ENCODE measurements at places on chromosomes 13 and 19.

DNA sequence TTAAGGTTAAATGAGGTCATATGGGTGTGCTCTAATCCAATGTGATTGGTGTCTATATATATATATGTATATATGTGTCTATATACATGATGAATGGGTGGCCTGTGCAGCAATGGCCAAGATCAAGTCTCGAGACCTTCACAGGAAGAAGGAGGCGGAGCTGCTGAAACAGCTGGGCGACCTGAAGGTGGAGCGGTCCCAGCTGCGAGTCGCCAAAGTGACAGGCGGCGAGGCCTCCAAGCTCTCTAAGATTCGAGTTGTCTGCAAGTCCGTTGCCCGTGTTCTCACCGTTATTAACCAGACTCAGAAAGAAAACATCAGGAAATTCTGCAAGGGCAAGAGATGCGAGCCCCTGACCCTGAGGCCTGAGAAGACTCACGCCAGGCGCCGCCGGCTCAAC is 109.8 kb downstream of the EFNB2 start:
- no peak for DNase-seq

- DNase-seq: no peak
These were observed 3.1 kb downstream of the SLC25A15 start for GRCh38 chr13:40792284-40793051.

- DNase-seq: no peak
These were observed 17.3 kb downstream of the CKM start for GRCh38 chr19:45305421-45305820.

DNA sequence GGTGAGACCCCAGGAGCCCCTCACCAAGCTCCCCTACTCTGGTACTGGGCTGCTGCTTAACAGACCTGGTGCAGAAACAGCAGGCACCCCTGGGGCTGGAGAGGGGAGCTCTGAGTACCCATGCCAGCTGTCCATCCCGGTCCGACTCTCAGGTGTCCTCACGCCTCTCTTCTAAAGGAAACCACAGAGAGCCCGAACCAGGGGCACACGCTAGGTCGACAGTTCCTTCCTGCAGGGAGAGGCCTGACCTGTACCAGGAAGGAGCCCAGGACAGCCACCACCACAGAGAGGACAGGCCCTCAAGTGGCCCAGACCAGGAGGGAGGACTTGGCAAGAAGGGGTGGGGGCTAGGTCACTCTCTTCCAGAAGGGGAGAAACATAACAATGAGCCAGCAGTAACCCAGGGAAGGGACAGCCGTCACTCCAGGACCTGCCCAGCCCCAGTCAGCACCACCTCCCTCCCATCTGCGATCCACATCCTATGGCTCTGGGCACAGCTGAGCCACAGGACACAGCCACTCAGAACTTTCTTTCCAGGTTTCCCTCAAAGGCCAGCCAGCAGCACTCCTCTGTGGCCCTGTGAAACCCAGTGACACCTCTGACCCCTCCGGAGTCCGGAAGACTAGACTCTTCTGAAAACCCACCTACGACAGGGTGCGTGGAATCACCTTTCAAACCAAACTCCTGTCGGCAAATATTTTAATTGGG is 13.0 kb upstream of the SLC35E1 start:
- no peak for DNase-seq

GRCh38 chr13:59584761-59585670 is 578.7 kb downstream of the DIAPH3 start:
- DNase-seq: no peak

DNA sequence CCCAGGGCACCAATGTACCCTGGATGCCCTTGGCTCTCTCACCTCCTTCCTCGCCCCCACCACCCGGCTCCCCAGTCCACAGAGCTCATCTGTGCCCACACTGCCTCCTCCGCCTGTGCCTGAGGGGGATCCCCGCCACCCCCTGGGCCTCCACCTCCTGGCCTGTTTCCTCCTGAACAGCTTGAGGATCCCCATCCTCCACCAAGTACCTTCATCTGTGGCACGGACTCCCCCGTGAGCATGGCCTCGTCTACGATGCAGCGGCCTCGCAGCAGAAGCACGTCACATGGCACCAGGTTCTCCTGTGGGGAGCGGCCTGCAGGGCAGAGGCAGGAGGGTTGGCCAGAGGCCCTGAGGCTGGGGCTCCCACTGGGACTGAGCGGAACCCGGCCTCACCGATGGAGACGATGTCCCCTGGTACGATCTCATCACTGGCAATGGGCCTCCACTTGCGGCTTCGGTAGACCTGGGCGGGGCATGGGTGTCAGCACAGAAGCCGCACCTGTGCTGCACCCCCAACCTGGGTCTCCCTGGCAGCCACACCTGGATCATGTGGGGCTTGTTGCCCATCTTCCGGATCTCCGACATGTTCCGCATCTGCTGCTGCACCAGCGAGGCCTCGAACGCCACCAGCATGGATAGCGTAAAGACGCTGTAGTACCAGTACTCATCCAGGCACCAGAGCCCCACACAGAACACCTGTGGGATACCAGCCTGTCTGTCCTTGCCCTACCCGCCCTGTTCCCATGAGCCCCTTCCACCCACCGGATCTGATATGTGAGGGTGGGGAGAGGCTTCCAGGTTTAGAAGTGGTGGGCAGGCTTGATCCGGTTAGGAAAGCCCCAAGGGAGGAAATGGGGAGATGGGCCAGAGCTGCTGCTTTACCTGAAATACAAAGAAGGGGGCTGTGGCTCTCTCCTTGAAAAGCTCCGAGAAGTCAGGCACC is 6.8 kb downstream of the ATP13A1 start:
- DNase-seq: no peak

- DNase-seq: no peak
These were observed 276.1 kb downstream of the ITGBL1 start for GRCh38 chr13:101728615-101729014.

GRCh38 chr13:38767506-38768265 is 80.8 kb downstream of the FREM2 start:
- DNase-seq: no peak

GRCh38 chr13:62931853-62932252 is 1516.2 kb upstream of the PCDH20 start:
- no peak for DNase-seq

- DNase-seq: no peak
These were observed 279.5 kb upstream of the PCDH20 start for GRCh38 chr13:61695147-61695546.

DNA sequence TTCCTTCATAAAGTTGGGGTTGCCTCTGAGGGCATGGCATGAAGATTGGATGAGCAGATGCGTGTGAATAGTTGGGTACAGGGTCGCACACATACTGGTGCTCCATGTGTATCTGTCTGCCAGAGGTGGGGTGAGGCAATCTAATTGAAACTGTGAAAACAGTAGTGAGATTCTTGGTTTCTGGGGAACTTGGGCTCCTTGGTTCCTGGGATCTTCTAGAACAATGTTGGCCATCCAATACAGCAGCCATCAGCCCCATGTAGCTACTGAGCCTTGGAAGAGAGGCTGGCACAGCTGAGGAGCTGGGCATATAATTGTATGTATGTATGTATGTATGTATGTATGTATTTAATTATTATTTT is 616 bp downstream of the FCHO1 start:
- no peak for DNase-seq

DNA sequence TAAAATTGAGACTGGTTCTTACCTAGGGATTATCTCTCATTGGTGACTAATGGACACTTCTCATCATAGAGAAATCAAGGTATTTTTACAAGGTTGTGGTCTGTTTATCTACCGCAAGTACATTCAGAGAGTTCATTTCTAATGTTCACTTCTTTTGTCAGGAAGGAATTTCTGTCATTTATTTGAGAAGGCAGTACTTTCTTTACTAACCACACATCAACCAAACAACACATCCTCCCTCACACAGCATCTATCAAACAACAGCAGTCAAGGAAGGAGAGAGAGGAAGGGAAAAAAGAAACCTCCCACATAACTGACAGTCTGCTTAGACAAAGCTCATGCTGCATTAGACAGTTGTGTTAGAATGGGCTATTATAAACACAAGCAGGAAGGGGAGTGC is 182.3 kb upstream of the KLF12 start:
- DNase-seq: no peak

GRCh38 chr13:100666124-100666523 is 8.5 kb downstream of the TMTC4 start:
- no peak for DNase-seq

DNA sequence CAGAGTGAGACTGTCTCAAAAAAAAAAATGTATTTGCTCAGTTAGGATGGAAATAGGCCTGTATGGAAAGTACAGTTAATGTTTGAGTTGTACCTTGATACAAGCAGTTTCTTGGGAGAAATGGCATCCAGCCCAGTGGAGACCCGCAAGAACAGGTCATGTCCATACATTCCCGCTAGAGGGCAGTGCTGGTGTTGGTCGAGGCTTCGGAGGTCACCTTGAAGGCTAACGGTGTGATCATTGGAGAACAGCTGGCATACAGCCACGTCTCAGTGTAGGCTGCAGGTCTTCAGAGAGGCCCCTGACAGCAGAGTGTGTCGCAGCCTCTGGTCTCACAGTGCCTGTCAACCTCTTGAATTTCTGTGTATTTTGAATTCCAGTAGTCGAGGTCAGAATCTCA is 7.5 kb downstream of the ZNF610 start:
- DNase-seq: peak; percentile 63

GRCh38 chr13:39976481-39976880 is 321.0 kb downstream of the COG6 start:
- DNase-seq: no peak

DNA sequence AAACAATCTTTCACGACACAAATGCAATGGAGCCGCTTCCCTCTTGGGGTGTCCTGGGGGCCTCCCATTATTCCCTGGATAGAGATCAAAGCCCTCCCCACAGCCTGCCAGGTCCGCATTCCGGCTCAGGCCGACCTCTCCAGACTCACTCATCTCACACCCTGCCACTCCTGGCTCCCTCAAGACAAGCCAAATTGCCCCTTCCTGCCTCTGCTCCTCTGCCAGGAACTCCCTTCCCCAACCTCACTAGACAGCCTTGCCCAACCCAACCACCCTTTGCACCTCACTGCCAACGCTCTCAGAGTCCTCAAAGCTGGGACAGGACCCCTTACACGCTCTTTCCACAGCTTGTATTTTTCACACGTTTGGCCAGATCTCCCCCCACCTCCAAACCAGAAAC is 1.5 kb downstream of the ABHD17A start:
- no peak for DNase-seq
